M059J (cell line): ENCODE measurements at places on chromosomes 12 and 14.

DNA sequence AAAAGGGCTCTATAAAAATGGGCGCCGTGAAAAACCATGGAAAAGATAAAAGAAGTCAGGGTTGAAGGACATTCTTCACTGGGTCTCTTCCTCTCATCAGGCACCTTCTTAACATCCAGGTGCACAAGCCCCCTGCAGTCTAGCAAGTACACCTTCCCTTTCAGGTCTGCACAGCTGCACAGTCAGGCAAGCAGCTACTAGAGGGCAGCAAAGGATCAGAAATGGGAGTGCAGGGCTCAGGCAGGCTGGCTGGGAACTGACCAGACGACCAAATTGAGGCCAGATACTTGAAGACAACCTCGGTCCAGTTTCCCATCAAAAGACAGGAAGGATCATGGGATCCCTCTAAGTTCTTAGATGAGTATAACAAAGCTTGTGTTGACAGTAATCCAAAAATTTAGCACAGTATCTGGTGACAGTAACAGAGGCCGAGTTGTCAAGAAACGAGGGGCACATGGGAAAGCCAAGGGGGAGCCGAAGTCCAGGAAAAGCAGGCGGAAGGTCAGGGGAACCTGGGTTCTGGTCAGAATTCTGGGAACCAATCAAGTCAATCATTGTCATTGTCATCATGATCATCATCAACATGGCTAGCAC lies 10.1 kb upstream of the GRIP1 start:
- peak; percentile 45 for DNase-seq

DNA sequence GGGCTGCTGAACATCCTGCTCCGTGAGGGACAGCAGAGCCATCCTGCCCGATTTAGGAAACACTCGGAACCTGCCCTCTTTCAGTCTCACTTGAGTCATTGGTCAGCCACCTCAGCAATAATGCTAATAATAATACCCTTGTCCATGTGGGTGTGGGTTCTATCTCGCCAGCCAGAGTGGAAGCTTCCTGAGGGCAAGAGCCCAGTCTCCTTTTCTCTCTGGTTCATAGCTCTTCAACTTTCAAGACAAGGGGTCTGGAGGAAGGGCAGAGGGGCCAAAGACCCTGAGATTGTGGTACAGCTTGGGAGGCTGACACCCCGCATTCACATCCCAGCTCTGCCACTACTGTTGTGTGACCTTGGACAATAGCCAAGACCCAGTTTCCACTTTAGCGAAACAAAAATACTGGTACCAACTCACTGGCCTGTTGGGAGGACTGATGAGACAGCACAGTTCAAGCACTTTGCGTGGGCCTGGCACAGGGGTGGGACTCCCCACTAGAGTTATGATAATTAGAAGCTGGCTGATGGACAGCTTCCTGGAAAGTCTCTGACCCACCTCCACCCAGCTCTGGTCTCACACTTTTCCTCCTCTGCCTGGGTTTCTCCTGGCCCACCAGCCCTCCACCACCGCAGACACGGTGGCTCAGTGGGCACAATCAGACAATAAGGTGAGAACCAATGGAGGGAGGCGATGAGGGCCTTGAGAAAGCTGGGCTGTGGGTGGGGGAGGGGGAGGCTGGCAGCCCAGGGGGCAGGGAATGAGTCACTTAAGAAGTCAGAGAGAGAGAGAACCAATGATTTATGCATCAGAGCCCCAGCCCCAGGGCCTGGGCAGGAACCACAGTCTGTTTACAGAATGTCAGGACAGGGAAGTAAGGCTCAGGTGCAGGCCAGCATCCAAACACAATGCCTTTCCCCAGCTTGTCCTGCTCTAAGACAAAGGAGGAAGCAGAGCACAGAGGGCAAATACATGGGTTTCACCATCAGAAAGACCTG lies 9.6 kb downstream of the FAIM2 start:
- peak; percentile 93 for DNase-seq

DNA sequence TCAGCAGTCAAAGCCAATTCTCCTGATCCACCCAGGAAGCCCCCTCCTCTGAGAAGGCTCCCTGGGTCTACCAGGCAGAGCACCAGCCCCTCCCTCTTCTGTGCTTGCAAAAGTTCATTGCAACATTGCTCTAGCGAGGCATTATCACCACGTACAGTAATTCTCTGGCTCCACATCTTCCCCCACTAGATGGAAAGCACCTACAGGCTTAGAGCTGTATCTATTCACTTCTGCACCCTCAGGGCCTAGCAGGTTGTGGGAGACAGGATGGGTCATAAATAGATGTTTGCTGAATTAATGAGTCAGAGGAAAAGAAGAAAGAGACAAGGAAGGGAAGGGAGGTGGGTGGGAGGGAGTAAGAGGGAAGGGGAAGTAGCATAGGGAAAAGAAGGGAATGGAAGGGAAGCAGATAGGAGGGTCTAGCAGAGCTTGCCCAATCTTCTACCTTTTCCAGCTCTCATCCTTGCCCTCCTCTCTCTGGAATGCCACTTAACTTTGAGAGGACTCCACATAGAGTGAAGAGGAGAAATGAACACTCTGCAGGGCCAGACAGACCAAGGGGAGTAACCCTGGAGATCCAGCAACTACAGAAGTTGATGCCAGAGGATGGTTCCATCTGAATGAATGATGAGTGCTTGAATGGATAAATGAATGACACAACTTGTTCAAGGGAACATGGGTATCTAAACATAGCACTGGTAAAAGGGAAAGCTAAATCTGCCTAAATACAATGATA lies 42.0 kb upstream of the NT5DC3 start:
- no peak for DNase-seq

- DNase-seq, result no peak
These were observed 131.9 kb downstream of the CEP83 start for GRCh38 chr12:94327809-94328208.

GRCh38 chr14:99522934-99523703 lies 41.9 kb downstream of the CCNK start:
- DNase-seq, result peak; percentile 46

- DNase-seq, result no peak
These were observed 44.2 kb downstream of the LGMN start for GRCh38 chr14:92704036-92704804.

DNA sequence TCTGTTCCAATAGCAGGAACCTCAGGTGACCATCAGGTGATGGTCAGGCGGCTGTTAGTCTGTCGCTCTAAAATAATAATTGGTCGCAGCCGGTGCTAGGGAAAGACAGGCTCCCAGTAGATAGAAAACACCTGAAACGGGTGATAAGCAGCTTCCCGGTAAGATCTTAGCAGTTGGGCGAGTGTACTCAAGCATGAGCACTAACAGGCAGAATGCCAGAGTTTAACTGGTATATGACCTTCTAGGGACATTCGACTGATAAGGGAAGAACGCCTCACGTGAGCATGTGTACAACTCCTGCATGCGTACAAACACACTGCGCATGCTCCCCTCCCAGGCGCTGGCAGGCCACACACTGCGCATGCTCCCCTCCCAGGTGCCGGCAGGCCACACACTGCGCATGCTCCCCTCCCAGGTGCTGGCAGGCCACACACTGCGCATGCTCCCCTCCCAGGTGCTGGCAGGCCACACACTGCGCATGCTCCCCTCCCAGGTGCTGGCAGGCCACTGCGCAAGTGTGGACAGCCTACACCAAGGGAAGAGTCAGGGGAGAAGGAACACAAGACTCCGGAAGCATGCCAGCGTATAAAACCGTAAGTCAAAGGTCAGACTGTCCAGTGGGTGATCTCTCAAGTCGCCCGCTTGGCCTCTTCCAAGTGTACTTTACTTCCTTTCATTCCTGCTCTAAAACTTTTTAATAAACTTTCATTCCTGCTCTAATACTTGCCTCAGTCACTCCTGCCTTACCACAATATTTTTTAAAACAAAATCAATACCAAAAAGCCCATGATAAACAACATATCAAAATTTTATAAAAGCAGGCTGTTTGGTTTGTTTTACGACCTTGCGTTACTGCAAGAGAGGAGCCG lies 24.5 kb downstream of the GPRC5D start:
- no peak for DNase-seq

- peak; percentile 78 for DNase-seq
These were observed 49.9 kb upstream of the PLXNC1 start for GRCh38 chr12:94098466-94098865.
